ENCODE measurements at places on chromosomes 11 and 22. TPM values are rescaled to one million over a fixed set of nuclear protein-coding genes. Genes with fewer than 3 reads are reported as not detected.

The KRTAP5-1 gene
- total RNA-seq, result not detected

The MIOX gene
- not detected for total RNA-seq

The TMEM86A gene
- total RNA-seq, result 1.5 TPM

The FBXO7 gene
- 91.4 TPM for total RNA-seq

The PKDREJ gene
- total RNA-seq, result not detected

The GATD1 gene
- total RNA-seq, result 48.3 TPM

The SAAL1 gene
- 8.0 TPM for total RNA-seq

The VPREB3 gene
- not detected for total RNA-seq

The MOV10L1 gene
- 2.6 TPM for total RNA-seq

The LYVE1 gene
- total RNA-seq, result not detected

The UNC93B1 gene
- 40.9 TPM for total RNA-seq

The MAJIN gene
- not detected for total RNA-seq

The BIK gene
- not detected for total RNA-seq

The CYB5R2 gene
- total RNA-seq, result 27.1 TPM

The ART1 gene
- not detected for total RNA-seq

The NCF4 gene
- not detected for total RNA-seq

The SCGB1D2 gene
- not detected for total RNA-seq

The TEX54 gene
- total RNA-seq, result not detected

The SMC1B gene
- total RNA-seq, result not detected

The KRTAP5-7 gene
- total RNA-seq, result 0.61 TPM

The MUC6 gene
- total RNA-seq, result not detected

The FAM83F gene
- total RNA-seq, result under 0.01 TPM

The BRSK2 gene
- total RNA-seq, result not detected

The CEP164 gene
- total RNA-seq, result 34.9 TPM

The MEI1 gene
- total RNA-seq, result 0.73 TPM

The RBFOX2 gene
- total RNA-seq, result 273 TPM

The F2 gene
- not detected for total RNA-seq

The OR6A2 gene
- total RNA-seq, result 0.32 TPM

The PRR33 gene
- total RNA-seq, result not detected

The PKP3 gene
- total RNA-seq, result 4.7 TPM

The SPTBN2 gene
- total RNA-seq, result 0.81 TPM

The SLCO2B1 gene
- not detected for total RNA-seq

The MS4A7 gene
- not detected for total RNA-seq

The PHF21B gene
- not detected for total RNA-seq

The AASDHPPT gene
- 45.3 TPM for total RNA-seq

The DYNC2H1 gene
- total RNA-seq, result 79.0 TPM

The DEFB131B gene
- total RNA-seq, result not detected

The POU2AF2 gene
- total RNA-seq, result not detected

The HBG1 gene
- not detected for total RNA-seq

The KCNQ1 gene
- total RNA-seq, result not detected

The IGSF22 gene
- total RNA-seq, result not detected

The SCGB1A1 gene
- total RNA-seq, result not detected
